HepG2 (cell line): ENCODE measurements at places on chromosomes 2 and 18.

DNA sequence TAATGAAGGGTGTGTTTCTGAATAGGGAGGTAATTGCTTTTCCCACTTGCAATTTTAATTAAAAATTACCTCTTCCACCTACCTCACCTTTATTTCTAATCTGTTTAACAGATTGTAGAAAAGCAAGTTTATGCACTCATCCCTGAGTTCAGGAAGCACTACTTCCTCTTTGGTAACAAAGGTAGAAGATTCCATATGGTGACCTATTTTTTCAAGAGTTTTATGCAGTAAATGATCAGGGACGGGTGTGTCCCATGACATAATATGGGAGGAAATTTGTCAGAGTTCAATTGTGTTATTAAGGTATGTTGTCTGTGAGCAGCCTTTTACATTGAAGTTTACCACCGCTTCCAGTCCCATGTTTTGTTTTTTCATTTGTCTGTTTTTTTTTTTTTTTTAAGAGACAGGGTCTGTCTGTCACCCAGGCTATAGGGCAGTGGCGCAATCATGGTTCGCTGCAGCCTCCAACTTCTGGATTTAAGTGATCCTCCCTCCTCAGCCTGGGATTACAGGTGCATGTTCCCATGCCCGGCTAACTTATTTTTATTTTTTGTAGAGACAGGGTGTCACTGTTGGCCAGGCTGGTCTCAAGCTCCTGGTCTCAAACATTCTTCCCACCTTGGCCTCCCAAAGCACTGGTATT lies 68.2 kb downstream of the ASAP2 start:
- DNase-seq: no peak

DNA sequence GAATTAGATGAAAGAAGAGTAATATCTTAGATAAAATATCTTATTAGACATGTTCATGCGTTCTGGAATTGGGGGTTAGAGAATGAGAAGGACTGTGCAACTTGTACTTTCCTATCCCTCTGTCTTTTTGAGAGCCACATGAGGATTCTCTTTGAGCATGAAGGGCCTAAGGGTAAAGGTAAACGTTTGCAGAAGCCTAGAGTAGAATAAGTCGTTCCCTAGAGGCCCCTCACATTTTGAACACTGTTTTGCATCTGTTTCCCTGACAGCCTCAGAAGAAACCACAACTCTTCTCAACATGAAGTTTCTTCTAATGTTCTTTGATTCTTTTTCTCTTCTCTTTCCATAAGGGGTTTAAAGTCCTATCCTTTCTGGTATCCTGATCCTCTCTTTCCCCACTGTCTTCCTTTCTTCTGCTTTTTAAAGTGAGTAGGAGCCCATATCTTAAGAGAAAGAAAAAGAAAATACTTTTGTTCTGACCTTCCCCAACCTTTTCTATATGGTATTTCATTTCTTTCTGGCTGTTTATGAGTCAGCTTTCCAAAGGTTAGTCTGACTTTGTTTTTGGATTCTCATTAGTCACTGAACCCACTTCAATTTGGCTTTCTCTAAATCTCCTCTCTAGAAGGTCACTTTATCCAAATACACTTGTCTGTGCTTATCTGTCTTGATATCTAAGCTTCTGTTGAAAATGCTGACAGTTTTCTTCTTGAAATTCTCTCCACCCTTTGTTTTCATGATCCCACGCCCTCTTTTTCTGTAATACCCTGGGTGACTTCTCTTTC lies 34.8 kb downstream of the PPP1R1C start:
- no peak for DNase-seq

DNA sequence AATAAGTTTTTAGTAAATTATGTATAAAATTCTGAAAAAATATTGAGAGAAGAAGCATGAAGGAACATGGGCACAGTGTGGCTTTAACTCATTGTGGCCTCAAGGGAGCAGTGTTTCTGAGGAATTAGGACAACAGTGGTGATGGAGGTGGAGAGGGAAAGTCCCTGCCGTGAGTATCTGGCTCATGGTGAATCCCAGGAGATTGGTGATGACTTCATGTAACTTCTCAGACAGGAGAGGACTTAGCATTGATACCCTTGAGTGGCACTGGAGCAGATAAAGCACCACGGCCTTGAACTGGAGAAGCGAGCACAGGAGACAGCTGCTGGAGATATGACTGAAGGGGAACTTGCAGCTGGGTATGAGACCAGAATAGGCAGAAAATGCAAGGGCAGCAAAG lies 35.0 kb upstream of the LRP1B start:
- peak; percentile 38 for DNase-seq

GRCh38 chr2:24930768-24931167 lies 10.7 kb upstream of the ADCY3 start:
- DNase-seq: no peak
